ENCODE measurements at places on chromosomes 1 and 21. TPM values are rescaled to one million over a fixed set of nuclear protein-coding genes. Genes with fewer than 3 reads are reported as not detected.

AVPR1B gene
- not detected for polyA plus RNA-seq

MYBPH gene
- polyA plus RNA-seq = not detected

CDA gene
- polyA plus RNA-seq = not detected

- no peaks in the 10 kb centered on the region for H3K27me3 ChIP-seq
- no peak for DNase-seq
- no peaks in the 10 kb centered on the region for H3K4me1 ChIP-seq
- no peak overlapping the region for H3K4me3 ChIP-seq
- no peaks in the 10 kb centered on the region for H3K36me3 ChIP-seq
Measured at GRCh38 chr1:194151056-194151455, 964.6 kb upstream of the B3GALT2 start.

DNA sequence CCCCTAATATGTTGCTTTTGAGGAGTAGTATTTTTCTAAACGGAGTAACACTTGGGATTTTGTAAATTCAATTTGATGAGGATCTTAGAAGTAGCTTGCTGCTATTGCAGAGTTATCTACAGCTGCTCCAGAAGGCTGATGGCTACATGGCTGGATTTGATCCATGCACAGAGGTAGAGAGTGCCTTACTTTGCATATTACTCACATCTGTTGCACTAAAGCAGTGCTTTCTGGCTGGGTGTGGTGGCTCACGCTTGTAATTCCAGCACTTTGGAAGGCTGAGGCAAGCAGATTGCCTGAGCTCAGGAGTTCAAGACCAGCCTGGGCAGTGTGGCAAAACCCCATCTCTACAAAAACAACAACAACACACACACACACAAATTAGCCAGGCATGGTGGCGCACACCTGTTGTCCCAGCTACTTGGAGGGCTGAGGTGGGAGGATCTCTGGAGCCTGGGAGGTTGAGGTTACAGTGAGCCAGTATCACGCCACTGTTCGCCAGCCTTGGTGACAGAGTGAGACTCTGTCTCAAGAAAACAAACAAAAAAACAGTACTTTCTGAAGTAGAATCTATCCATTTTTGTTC is 24.6 kb downstream of the RALGPS2 start:
- no peak for DNase-seq
- no peaks in the 10 kb centered on the region for H3K36me3 ChIP-seq
- H3K4me3 ChIP-seq = no peak overlapping the region
- H3K4me1 ChIP-seq = no peaks in the 10 kb centered on the region
- H3K27ac ChIP-seq = no peak overlapping the region

All from CD4-positive, alpha-beta memory T cell (primary cell).